ENCODE measurements at places on chromosomes 5 and 9. TPM values are rescaled to one million over a fixed set of nuclear protein-coding genes. Genes with fewer than 3 reads are reported as not detected.

GRCh38 chr5:27598576-27598975 lies 560.2 kb upstream of the CDH9 start:
- no peak for DNase-seq
- H3K36me3 ChIP-seq = no peaks in the 10 kb centered on the region
- H3K4me3 ChIP-seq = no peak overlapping the region
- H3K4me1 ChIP-seq = no peaks in the 10 kb centered on the region
- H3K27me3 ChIP-seq = no peaks in the 10 kb centered on the region
- H3K27ac ChIP-seq = no peak overlapping the region

GRCh38 chr9:16825971-16826625 lies 44.4 kb downstream of the BNC2 start:
- no peak overlapping the region for H3K27ac ChIP-seq
- no peak overlapping the region for H3K4me3 ChIP-seq
- H3K36me3 ChIP-seq = no peaks in the 10 kb centered on the region
- peaks cover 6% of the 10 kb centered on the region for H3K27me3 ChIP-seq
- H3K4me1 ChIP-seq = no peaks in the 10 kb centered on the region

Gene PHAX
- 35.0 TPM for total RNA-seq

Gene SOWAHA
- not detected for total RNA-seq

Gene FRRS1L
- total RNA-seq = not detected

All from activated CD8-positive, alpha-beta T cell treated with anti-CD3 and anti-CD28 coated beads, Interleukin-2, amount 10 ng/mL, durations not matched to agents 7 days and 5 days (primary cell).